ENCODE measurements at places on chromosomes 7 and 10.

DNA sequence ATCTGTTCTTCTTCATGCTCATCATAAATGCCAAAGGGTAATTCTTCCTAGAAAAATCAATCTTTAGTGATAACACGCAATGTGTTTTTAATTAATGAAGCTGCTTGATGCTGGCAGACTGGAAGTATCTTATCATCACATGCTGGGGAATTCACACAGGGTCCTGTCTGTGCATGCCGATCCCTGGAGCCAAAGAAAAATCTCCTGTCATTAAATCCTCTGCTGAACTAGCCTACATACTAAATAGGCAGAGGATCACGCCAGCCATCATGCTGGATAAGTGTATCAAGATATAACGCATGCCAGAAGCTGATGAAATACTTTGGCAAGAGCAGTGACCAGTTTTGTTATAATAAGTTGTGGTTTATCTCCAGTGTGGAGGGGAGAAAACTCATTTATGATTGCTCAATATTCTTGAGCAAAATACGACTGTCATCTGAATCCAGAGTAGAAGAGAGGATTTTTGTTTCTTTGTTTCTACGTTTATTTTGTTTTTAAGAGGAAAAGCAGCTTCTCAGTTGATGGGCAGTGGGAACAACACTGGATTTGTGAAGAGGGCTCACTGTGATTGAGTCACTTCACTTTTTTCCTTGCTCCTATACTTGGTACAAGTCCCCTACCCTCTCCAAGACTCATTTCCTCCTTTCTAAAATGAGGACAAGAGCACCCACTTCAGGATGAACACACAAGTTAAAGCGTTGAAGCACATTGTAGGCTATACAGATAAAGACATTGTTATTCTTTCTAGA lies 649.1 kb downstream of the TNS3 start:
- DNase-seq, result peak; percentile 34
- no peaks in the 10 kb centered on the region for H3K36me3 ChIP-seq
- H3K27ac ChIP-seq, result no peak overlapping the region
- H3K27me3 ChIP-seq, result no peaks in the 10 kb centered on the region

- peaks cover 17% of the 10 kb centered on the region for H3K27me3 ChIP-seq
- H3K27ac ChIP-seq, result no peak overlapping the region
- no peak for DNase-seq
- no peak overlapping the region for H3K4me3 ChIP-seq
- no peaks in the 10 kb centered on the region for H3K36me3 ChIP-seq
- no peaks in the 10 kb centered on the region for H3K4me1 ChIP-seq
Measured at GRCh38 chr7:131904760-131905327, 348.4 kb upstream of the PODXL start.

- H3K27ac ChIP-seq, result no peak overlapping the region
- no peak overlapping the region for H3K4me3 ChIP-seq
- no peak for DNase-seq
- H3K27me3 ChIP-seq, result no peaks in the 10 kb centered on the region
- H3K4me1 ChIP-seq, result no peaks in the 10 kb centered on the region
Measured at GRCh38 chr10:50512214-50512595, 111.6 kb downstream of the SGMS1 start.

DNA sequence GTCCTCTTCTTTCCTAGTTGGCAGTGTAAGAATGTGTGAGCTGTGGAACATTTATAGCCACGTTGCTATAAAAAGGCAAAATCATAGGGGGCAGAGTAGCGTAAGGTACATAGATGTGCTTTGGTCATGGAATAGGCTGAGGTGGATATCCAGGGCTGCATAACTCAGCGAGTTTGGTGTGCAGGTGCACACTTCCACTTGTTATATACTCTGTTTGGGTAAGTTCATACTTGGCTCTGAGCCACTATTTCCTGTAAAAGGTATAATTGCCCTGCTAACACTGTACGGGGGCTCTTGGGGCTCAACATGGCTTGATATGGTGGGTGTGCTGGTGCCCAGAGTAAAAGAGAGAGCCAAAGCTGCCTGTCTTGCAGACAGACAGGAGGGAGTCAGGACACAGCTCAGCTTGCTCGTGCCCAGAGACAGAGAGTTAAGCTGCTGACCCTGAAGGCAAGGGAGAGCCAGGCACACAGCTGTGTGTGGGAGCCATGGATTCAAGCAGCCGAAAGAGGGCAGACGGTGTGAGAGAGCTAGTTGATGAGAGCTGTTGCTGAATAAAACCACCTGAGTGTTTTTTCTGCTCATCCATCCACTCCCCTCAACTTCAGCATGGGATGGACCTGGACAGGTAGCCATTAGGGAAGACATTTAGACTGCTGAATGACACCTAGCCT lies 126.7 kb downstream of the DKK1 start:
- no peaks in the 10 kb centered on the region for H3K27me3 ChIP-seq
- no peak overlapping the region for H3K4me3 ChIP-seq
- DNase-seq, result peak; percentile 3

- no peak for DNase-seq
- peaks cover 87% of the 10 kb centered on the region for H3K27me3 ChIP-seq
Measured at GRCh38 chr10:99537086-99537988, 4.6 kb downstream of the NKX2-3 start.

DNA sequence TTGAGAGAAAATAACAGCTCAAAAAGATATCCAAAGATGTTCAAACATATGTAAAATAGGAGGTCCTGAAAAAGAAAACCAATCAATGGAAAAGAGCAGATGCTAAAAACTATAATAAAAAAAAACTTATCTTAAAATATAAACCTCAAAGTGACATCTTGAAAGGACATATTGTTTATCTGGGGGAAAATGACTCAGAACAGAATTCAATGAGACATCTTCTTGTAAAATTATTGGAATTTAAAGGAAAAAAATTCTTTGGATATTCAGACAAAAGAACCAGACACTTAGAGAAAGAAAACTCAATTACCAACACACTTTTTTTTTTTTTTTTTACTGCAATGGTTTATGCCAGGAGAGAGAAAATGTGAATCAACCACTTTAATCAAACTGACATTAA lies 58.9 kb downstream of the NAMPT start:
- H3K27me3 ChIP-seq, result no peaks in the 10 kb centered on the region
- DNase-seq, result no peak
- H3K36me3 ChIP-seq, result no peaks in the 10 kb centered on the region
- peaks cover 4% of the 10 kb centered on the region for H3K4me1 ChIP-seq
- H3K27ac ChIP-seq, result no peak overlapping the region

- H3K4me1 ChIP-seq, result no peaks in the 10 kb centered on the region
- DNase-seq, result no peak
- H3K36me3 ChIP-seq, result no peaks in the 10 kb centered on the region
- no peak overlapping the region for H3K4me3 ChIP-seq
- no peak overlapping the region for H3K27ac ChIP-seq
Measured at GRCh38 chr10:52747694-52748093, 24.9 kb downstream of the MBL2 start.

GRCh38 chr10:49595713-49596492 lies 14.2 kb upstream of the SLC18A3 start:
- peaks cover 3% of the 10 kb centered on the region for H3K4me1 ChIP-seq
- no peaks in the 10 kb centered on the region for H3K36me3 ChIP-seq
- H3K27me3 ChIP-seq, result no peaks in the 10 kb centered on the region

- H3K4me1 ChIP-seq, result no peaks in the 10 kb centered on the region
- no peak for DNase-seq
- no peaks in the 10 kb centered on the region for H3K36me3 ChIP-seq
- peaks cover 9% of the 10 kb centered on the region for H3K27me3 ChIP-seq
- no peak overlapping the region for H3K27ac ChIP-seq
- H3K4me3 ChIP-seq, result no peak overlapping the region
Measured at GRCh38 chr7:134284011-134284410, 32.7 kb downstream of the SLC35B4 start.

GRCh38 chr7:1523844-1524243 lies 6.7 kb upstream of the MAFK start:
- no peak overlapping the region for H3K4me3 ChIP-seq
- no peak for DNase-seq
- H3K27me3 ChIP-seq, result peaks cover 11% of the 10 kb centered on the region
- H3K36me3 ChIP-seq, result no peaks in the 10 kb centered on the region

- H3K4me1 ChIP-seq, result no peaks in the 10 kb centered on the region
- no peaks in the 10 kb centered on the region for H3K36me3 ChIP-seq
- H3K27me3 ChIP-seq, result no peaks in the 10 kb centered on the region
- H3K27ac ChIP-seq, result no peak overlapping the region
Measured at GRCh38 chr7:24042028-24042427, 242.0 kb upstream of the NPY start.

GRCh38 chr7:148398844-148399365 lies 191.7 kb upstream of the C7orf33 start:
- H3K4me3 ChIP-seq, result no peak overlapping the region
- H3K4me1 ChIP-seq, result no peaks in the 10 kb centered on the region
- H3K36me3 ChIP-seq, result no peaks in the 10 kb centered on the region

DNA sequence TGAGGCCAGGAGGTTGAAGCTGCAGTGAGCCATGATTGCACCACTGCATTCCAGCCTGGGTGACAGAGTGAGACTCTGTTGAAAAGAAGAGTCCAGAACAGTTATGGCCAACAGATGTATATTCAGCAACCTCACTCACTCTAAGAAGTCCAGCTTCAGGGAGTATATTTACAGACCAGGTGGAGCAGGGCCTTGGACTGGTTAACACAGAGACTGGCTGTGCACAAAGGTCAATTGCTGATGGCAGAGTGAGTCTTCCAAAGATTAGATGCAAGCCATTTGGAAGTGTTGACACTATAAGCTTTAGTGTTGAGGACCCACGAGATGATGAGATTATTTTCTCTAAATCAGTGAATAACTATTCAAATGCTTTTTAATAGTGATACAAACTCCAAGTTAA lies 24.9 kb downstream of the CLRN3 start:
- DNase-seq, result no peak
- H3K27me3 ChIP-seq, result peaks cover 26% of the 10 kb centered on the region
- H3K4me3 ChIP-seq, result no peak overlapping the region
- no peaks in the 10 kb centered on the region for H3K36me3 ChIP-seq
- H3K27ac ChIP-seq, result no peak overlapping the region

DNA sequence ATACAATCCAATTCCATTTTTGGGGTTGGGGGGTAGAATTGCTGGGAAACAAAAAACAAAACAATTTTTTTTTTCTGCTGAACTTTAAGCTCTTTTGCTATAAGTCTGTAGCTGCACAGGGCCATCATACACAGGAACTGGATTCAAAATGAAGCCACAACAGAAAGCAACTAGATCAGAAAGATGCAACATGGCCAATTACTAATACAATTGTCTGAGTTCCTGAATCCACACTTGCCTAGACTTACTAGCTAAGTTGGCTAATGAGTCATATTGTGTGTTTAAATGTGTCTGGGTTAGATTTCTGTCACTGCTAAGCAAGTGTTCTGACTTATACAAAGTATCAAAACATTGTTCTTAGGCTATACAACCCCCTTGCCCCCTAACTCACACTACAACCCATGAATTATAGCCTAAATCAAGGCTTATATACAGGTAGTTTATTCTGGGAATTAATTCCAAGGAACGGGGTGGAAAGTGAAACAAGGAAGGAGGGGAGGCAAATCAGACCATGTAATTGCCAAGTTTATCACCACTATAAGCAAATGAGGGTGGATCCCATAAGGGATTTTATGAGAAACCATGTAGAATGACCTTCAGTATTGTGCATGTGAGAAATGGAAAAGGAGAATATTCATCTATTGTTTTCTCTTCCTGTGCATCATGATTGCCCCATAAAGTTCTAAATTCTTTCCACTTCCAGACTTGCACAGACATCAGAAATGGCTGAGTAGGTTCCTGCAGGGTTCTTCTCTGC lies 337.9 kb upstream of the SORCS1 start:
- H3K36me3 ChIP-seq, result no peaks in the 10 kb centered on the region
- H3K4me1 ChIP-seq, result no peaks in the 10 kb centered on the region
- H3K27me3 ChIP-seq, result no peaks in the 10 kb centered on the region
- H3K27ac ChIP-seq, result no peak overlapping the region

DNA sequence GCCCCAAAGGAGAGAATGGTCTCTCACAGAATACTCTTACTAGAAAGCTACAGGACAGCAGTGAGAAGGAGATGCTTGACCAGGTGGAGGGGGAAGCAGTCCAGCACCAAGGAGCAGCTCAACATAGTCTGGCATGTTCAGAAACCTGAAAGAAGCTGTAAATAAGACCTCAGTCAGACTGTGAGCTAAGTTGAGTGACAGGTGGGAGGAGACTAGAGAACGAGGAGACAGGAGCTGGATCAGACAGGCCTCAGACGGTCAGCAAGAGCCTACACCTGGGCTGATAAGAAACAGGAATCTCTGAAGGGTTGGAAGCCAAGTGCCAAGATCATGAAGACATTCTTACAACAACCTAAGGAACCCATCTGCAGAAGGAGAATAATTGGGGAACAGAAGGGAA lies 54.5 kb downstream of the ELMO1 start:
- H3K4me1 ChIP-seq, result peaks cover 12% of the 10 kb centered on the region
- H3K27ac ChIP-seq, result no peak overlapping the region
- H3K36me3 ChIP-seq, result no peaks in the 10 kb centered on the region
- H3K27me3 ChIP-seq, result no peaks in the 10 kb centered on the region

- no peak overlapping the region for H3K4me3 ChIP-seq
- H3K27ac ChIP-seq, result no peak overlapping the region
- H3K27me3 ChIP-seq, result no peaks in the 10 kb centered on the region
- DNase-seq, result no peak
- H3K36me3 ChIP-seq, result no peaks in the 10 kb centered on the region
Measured at GRCh38 chr7:154375956-154376355, 323.8 kb downstream of the DPP6 start.

- peaks cover 45% of the 10 kb centered on the region for H3K4me1 ChIP-seq
- peaks cover 3% of the 10 kb centered on the region for H3K36me3 ChIP-seq
- H3K27ac ChIP-seq, result peak overlapping the region; percentile 99
Measured at GRCh38 chr10:122142641-122143237, 128.4 kb upstream of the BTBD16 start.

DNA sequence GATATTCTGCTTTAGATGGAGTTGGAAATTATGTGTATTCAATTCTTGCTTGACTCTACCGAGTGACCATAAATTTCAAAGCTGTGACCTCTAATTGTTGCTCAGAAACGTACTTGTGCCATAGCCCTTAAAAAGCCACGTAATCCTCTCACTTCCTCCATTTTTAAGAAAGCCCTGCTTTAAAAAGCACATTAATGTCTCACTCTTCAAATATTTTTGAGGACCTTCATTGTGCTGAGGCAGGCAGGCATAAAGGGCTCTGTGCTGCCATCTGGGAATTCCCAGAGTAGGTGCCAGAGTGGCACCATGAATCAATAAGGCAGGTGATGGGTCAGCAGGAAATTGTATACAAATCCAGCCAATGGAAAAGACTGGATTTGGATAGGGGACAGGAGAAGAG lies 97.7 kb upstream of the FAM204A start:
- H3K4me3 ChIP-seq, result no peak overlapping the region
- H3K27me3 ChIP-seq, result no peaks in the 10 kb centered on the region
- no peaks in the 10 kb centered on the region for H3K36me3 ChIP-seq
- no peaks in the 10 kb centered on the region for H3K4me1 ChIP-seq

GRCh38 chr10:99620711-99621453 lies 643 bp upstream of the SLC25A28 start:
- peak overlapping the region; percentile 93 for H3K27ac ChIP-seq
- H3K4me3 ChIP-seq, result peak overlapping the region; percentile 57
- no peaks in the 10 kb centered on the region for H3K27me3 ChIP-seq
- peak; percentile 94 for DNase-seq
- no peaks in the 10 kb centered on the region for H3K36me3 ChIP-seq

GRCh38 chr7:33411020-33411419 lies 281.7 kb downstream of the BBS9 start:
- no peak for DNase-seq
- H3K27ac ChIP-seq, result no peak overlapping the region
- H3K27me3 ChIP-seq, result no peaks in the 10 kb centered on the region

- no peak overlapping the region for H3K4me3 ChIP-seq
- DNase-seq, result no peak
- H3K27ac ChIP-seq, result no peak overlapping the region
- no peaks in the 10 kb centered on the region for H3K27me3 ChIP-seq
- no peaks in the 10 kb centered on the region for H3K36me3 ChIP-seq
Measured at GRCh38 chr7:36657036-36657660, 67.1 kb downstream of the AOAH start.

GRCh38 chr7:87058744-87059524 lies 520 bp downstream of the ELAPOR2 start:
- H3K4me1 ChIP-seq, result peaks cover 43% of the 10 kb centered on the region
- H3K27ac ChIP-seq, result peak overlapping the region; percentile 57
- H3K27me3 ChIP-seq, result no peaks in the 10 kb centered on the region
- peak; percentile 28 for DNase-seq
- H3K4me3 ChIP-seq, result peak overlapping the region; percentile 96
- H3K36me3 ChIP-seq, result no peaks in the 10 kb centered on the region
